DMS 273 treated with DMSO at 0.1 percent for 48 hours (cell line): ENCODE measurements at places on chromosomes 7 and 10.
A peak's percentile ranks its signal among the peaks of the same experiment; 100 is the strongest.

- DNase-seq, result peak; percentile 79
These were observed 21.2 kb downstream of the PDE1C start for GRCh38 chr7:32048970-32049491.

DNA sequence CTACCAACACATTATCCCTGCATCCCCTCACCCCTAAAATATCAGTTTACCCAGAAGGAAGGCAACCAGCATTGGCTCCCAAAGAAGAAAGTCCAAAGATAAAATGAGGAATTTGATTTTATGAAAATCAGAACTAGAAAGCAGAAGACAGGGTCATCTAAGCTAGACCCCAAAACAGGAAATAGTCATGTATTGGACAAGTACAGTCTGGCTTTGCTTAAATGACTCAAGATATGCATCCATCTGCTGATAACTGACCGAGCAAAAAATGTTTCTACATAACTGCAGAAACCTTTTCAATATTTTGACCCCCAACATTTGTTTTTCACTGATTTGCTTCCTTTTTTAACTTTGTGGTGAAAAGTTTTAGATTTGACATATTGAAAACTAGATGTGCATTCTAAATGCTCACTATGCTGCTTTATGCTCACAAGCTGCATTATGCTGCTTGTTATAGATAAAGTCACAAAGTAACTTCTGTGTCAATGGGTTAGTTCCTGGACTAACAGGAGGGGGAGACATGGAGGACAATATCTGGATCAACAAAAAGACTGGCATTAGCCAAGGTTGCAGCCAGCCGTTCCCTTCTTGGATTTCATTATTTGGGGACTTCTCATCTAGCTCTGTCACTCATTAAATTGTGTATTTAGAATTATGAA lies 227.0 kb downstream of the INHBA start:
- no peak for DNase-seq

DNA sequence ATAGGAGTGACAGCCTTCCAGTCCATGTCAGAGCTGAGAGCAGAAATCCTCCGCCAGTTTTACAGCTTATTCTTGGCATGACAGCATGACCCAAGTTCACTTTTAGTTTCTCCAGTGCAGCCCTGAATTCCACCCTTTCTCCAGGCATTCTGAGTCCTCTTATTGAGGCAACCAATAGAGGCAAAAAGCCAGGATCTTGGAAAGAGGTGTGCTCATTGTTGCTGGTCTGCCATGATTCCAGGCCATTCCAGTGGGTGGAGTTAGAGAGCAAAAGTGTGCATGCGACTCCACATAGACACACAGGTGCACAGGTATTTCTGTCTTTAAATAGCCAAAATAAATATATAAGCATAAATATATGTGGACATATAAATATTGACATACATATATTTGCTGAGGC lies 224.7 kb upstream of the ADARB2 start:
- DNase-seq, result no peak

DNA sequence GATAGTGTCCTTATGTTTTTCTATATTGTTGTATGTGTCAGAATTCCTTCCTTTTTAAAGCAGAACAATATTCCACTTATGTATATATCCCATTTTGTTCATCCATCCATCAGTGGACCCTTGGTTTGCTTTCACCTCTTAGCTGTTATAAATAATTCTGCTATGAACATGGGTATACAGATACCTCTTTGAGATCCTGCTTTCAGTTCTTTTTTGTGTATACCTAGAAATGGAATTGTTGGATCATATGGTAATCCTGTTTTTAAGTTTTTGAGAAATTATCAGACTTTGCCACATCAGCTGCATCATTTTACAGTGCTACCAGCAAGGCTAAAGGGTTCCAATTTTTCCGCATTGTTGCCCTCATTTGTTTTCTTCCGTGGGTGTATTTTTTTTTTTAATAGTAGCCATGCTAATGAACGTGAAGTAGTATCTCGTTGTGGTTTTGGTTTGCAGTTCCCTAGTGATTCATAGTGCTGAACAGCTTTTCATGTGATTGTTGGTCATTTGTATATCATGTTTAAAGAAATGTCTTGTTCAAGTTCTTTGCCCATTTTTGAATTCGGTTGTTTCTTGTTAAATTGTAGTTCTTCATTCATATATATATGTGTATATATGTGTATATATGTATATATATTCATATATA lies 87.8 kb downstream of the LCOR start:
- no peak for DNase-seq

GRCh38 chr7:117975476-117975875 lies 102.2 kb upstream of the CTTNBP2 start:
- DNase-seq, result no peak

- DNase-seq, result no peak
These were observed 162.0 kb upstream of the PLXNA4 start for GRCh38 chr7:132738254-132738653.

- no peak for DNase-seq
These were observed 25.8 kb upstream of the FAM13C start for GRCh38 chr10:59387951-59388670.

DNA sequence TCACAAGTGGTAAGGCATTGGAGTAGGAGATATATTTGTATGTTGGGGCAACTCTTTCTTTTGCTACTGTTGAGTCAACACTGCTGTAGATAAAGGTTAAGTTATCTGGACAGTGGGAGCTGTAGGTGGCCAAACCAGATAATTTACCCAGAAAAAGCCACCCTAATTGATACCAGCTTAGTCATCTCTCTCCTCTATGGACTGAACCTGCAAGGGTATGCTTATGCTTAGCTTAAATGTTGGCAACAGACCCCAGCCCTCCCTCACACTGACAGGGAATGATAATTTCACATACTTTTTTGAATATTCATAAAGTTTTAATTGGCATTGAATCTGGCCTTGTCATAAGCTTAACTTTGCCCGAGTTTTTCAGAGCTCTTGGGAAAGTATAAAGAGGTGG lies 66.3 kb downstream of the CREB5 start:
- no peak for DNase-seq

GRCh38 chr10:132810807-132811700 lies 25.1 kb upstream of the NKX6-2 start:
- DNase-seq, result no peak

DNA sequence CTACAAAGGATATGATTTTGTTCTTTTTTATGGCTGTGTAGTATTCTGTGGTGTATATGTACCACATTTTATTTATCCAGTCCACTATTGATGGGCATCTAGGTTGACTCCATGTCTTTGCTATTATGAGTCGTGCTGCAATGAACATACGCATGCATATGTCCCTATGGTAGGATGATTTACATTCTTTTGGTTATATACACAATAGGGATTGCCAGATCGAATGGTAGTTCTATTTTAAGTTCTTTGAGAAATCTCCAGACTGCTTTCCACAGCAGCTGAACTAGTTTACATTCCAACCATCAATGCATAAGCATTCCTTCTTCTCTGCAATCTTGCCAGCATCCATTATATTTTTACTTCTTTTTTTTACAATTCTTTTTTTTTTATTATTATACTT lies 35.6 kb upstream of the FAM13C start:
- no peak for DNase-seq

GRCh38 chr7:780081-780480 lies 52.2 kb upstream of the SUN1 start:
- no peak for DNase-seq

DNA sequence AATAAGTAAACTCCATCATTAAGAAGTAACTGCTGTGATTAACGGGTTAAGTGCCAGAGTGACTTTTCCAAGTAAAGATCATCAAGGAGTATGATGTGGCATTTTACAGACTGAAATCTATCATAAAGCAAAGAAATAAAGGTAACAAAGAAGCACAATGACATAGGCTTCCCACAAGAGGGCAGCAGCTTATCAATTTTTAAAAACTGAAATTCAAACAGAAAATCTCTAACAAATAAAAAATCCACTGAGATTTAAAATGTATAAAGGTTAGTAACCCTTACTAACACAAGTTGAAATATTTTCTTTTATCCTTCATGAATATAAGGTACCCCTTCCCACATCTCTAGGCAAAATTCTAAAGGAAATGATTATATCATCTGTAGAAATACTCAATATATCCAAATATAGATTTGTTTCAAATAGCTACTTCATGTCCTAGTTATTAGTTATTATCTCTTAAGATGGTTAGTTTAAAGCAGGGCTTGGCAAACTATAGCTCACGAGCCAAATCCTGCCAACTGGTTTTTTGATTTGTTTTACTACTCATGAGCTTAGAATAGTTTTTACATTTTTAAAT lies 29.2 kb downstream of the FAM3C start:
- peak; percentile 28 for DNase-seq

DNA sequence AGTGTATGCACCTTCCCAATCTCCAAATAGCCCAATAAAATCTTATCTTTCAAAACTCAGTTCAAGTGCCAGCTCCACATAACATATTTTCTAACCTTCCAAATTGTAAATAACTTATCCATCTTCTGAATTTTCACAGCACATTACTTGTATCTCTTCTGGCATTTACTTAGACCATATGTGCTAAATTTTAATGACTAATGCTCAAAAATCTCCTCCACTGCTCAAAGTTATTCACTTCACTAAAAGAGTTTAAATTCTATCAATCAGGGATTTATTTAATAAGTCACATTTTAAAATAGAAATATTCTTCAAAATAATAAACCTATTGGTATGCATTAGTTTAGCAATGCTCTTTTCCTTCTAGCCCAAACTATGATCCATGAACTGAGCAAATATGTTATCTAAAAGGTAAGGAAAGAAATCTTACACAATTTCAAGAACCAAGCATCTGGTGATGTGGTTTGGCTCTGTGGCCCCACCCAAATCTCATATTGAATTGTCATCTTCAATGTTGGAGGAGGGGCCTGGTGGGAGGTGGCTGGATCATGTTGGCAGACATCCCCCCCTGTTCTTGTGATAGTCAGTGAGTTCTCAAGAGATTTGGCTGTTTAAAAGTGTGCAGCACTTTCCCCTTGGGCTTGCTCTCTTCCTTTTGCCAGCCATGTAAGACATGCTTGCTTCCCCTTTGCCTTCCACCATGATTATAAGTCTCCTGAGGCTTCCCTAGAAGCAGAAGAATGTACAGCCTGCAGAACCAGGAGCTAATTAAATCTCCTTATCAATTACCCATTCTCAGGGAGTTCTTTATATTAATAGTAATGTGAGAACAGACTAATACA lies 28.1 kb upstream of the GPR22 start:
- no peak for DNase-seq

- DNase-seq, result no peak
These were observed 133.1 kb downstream of the WDR11 start for GRCh38 chr10:120984221-120984620.

GRCh38 chr10:79356104-79356503 lies 8.8 kb downstream of the PPIF start:
- DNase-seq, result no peak

DNA sequence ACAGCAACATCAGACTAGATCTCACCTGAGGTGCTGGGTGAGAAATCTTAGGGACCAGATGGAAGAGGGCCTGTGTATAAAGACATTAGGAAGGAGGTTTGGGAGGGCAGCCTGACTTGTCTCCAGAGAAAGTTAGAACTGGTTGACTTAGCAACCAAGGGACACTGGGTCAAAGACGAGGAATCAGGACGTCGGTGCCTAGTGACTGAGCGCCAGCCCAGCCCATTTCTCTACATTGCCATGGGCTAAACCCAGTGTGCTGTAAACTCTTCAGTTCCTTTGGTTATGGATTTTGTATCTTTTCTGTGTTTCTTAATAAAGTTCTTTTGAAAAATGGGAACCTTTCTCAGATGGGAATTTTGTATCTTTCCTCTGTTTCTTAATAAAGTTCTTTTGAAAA lies 12.3 kb downstream of the TRIM56 start:
- no peak for DNase-seq

DNA sequence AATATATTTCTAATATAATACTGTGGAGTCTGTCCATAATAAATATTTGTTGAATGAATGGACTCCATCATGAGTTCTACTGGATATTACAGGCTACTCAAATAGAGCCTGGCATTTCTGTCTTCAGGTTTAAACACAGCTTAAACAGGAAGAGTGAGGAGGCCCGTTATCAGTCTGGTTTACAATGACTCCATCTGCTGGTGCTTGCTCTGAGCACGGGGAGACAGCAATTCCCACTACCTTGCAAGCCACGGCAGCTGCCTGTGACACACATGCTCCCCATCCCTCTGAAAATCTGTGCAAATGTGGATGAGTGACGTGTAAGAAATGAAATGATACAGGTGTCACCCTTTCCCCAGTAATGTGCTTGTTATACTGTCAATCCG lies 293.5 kb upstream of the IMMP2L start:
- peak; percentile 60 for DNase-seq

DNA sequence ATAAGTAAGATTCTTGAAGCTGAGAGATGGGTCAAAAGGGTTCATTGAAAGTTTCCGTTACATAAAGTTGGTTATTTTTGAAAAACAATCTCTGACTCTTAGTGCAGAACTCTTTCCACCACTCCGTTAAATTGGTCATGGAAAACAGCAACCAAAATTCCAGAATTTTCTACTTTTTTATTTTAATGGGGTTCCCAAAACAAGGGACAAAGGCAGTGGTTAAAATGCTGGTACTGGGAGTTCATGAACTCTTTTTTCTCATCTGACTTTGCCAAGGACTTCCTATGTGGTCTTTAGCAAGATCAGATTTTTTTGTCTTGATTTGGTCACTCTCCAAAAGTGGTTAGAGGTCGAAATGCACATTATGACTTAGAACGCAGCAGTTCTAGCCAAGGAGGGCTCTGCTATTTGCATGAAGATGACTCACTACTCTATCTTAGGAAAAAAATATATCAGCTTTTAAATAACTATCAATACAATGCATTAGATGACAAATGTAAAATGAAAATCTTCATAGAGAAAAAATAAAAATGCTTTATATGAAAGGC lies 145.7 kb downstream of the REEP3 start:
- no peak for DNase-seq

GRCh38 chr10:76138286-76138685 lies 706.9 kb downstream of the LRMDA start:
- no peak for DNase-seq

GRCh38 chr7:129612112-129613015 lies 844 bp downstream of the NRF1 start:
- peak; percentile 18 for DNase-seq

- DNase-seq, result no peak
These were observed 152.6 kb downstream of the TFPI2 start for GRCh38 chr7:93737953-93738352.

DNA sequence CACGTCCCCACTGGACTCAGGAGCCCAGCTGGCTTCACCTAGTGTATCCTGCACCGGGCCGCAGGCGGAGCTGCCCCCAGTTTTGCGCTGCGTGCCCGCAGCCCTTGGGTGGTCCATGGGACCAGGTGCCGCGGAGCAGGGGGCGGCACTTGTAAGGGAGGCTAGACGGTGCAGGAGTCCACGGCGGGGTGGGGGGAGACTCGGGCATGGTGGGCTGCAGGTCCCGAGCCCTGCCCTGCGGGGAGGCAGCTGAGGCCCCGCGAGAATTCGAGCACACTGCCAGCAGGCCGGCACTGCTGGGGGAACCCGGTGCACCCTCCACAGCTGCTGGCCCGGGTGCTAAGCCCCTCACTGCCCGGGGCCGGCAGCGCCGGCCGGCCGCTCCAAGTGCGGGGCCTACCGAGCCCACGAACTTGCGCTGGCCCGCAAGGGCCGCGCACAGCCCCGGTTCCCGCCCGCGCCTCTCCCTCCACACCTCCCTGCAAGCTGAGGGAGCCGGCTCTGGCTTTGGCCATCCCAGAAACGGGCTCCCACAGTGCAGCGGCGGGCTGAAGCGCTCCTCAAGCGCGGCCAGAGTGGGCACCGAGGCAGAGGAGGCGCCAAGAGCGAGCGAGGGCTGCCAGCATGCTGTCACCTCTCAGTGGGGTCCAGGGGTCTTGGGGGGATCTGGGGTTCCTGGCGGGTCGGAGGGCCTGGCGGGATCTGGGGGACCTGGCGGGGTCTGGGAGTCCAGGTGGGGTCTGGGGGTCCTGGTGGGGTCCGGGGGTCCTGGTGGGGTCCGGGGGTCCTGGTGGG lies 81.4 kb downstream of the VIPR2 start:
- no peak for DNase-seq

GRCh38 chr7:44307905-44308595 lies 17.3 kb downstream of the CAMK2B start:
- DNase-seq, result no peak
